Stimulated activated CD4-positive, alpha-beta T cell treated with anti-CD3 and anti-CD28 coated beads, Interleukin-1b, Interleukin-23, amount 100 ng/mL, for 4 hours (primary cell): ENCODE measurements at places on chromosomes 3 and 15.

- no peak for DNase-seq
Measured at GRCh38 chr15:60933900-60934885, 294.9 kb downstream of the RORA start.

- DNase-seq, result no peak
Measured at GRCh38 chr3:171632766-171633165, 172.6 kb upstream of the TNIK start.

DNA sequence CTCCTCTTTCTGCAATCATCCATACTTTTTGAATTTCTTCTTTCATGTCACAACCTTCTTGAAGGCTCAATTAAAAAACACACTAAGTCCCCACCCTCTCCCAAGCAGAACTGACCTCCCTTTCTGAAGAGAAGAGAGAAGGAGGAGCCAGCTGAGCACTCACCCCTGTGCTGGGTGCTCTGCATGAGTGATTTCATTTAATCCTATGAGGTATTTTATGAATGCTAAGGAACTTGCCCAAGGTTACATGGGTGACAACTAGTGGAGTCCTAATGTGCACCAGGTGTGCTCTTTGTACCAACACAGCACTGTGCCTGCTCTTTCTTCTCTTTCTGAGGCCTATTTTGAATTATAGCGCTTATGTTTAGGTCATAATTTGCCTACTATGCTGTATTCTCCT lies 135.6 kb downstream of the DUT start:
- DNase-seq, result no peak

GRCh38 chr3:117261983-117262421 lies 552.4 kb downstream of the TUSC7 start:
- DNase-seq, result no peak

DNA sequence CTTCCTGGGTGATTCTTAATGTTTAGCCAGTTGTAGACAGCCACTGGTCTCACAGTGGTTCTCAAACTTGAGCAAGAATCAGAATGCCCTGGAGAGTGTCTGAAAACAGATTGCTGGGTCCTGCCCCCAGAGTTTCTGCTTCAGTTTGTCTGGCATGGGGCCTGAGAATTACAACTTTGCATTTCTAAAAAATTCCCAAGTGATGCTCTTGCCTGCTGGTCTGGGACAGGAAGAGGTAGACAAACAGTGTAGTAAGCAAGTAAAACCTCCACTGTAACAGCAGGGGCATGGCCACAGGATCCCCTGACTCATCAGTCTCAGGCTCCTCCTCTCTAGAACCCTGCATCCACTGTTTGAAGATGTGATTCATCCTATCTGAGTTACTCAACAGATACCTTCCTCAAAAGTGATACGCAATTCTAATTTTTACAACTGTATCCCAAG lies 36.5 kb downstream of the DZIP1L start:
- no peak for DNase-seq

GRCh38 chr3:131705558-131706051 lies 202.8 kb upstream of the MRPL3 start:
- DNase-seq, result no peak
